Activated CD4-positive, alpha-beta T cell treated with anti-CD3 and anti-CD28 coated beads, Interleukin-2, amount 10 ng/mL, durations not matched to agents 24 days and 14 days (primary cell): ENCODE measurements at places on chromosomes 4 and X. TPM values are rescaled to one million over a fixed set of nuclear protein-coding genes. Genes with fewer than 3 reads are reported as not detected.

DNA sequence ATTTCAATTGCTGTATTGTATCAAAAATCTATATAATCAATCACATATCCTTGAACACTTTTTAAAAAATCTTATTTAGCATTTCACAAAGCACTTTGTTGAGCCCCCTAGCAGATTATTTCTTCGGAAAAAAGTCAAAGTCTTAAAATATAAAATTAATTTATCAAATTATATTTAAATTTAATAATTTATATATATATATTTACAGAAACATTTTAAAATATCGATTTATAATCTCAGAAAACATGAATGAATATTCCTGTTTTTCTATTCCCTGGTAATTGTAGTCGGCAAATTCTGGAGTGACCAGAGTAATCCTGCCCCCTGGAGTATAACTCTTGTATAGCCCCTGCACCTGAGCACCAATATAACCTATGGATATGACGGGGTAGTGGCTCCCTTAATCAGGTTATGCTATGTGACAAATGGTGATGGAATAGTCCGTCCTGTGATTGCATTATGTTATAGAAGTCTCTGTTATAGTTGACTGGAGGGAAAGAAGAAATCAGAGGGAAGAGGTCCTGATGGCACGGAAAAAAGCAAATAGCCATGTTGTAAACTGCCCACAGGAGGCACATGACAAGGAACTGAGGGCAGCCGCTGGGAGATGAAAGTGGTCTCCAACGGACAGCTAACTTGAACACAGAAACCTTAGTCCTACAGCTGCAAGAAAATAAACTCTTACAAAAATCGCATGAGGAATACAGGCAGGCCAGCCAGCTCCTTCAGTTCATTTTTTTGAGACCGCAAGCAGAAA is 1092.3 kb downstream of the ARAP2 start:
- no peaks in the 10 kb centered on the region for H3K4me1 ChIP-seq
- H3K27ac ChIP-seq = no peak overlapping the region
- H3K27me3 ChIP-seq = no peaks in the 10 kb centered on the region
- DNase-seq = no peak

- no peaks in the 10 kb centered on the region for H3K4me1 ChIP-seq
- H3K4me3 ChIP-seq = no peak overlapping the region
- peaks cover 7% of the 10 kb centered on the region for H3K36me3 ChIP-seq
- DNase-seq = no peak
Measured at GRCh38 chr4:107658400-107659336, 61.4 kb downstream of the PAPSS1 start.

DNA sequence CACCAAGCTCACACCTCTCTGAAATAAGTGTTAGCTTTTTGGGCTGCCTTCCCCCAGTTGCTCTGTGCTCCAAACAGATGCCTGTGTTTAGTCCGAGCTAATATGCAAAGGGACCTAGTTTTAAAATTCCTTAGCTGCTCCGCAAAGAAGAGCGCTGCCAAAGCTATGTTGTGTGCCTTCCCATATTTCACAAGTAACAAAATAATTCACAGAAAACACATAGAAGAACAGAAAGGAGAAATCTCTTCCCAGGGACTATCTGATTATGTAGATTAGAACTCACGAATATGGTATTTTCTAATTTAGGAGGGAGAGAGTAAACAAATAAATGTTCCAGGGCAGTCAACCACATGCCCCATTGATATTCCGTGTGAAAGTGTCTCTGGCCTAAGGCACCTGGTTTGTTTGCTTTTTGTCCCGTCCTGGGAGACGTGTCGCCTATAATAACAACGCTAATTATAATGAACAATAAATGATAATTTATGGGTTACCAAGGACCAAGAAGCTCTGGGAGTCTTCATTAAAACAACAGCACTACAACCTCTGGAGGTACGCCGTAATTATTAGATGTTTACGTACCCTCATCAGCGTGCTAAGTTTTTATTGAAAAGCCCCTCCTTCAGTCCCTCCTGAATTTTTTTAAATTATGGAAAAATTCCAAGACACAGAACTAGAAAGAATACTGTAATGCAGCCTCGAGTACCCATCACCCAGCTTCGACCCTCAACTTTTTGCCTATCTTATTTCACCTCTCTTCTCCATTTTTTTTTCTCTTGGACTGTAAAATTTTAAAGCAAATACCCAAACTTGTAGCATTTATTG is 1.2 kb upstream of the CCNG2 start:
- peaks cover 34% of the 10 kb centered on the region for H3K4me1 ChIP-seq
- peak overlapping the region; percentile 99 for H3K27ac ChIP-seq
- peak overlapping the region; percentile 100 for H3K4me3 ChIP-seq
- no peak for DNase-seq
- peaks cover 11% of the 10 kb centered on the region for H3K36me3 ChIP-seq

Gene MEPE
- not detected in 2 replicates for total RNA-seq

DNA sequence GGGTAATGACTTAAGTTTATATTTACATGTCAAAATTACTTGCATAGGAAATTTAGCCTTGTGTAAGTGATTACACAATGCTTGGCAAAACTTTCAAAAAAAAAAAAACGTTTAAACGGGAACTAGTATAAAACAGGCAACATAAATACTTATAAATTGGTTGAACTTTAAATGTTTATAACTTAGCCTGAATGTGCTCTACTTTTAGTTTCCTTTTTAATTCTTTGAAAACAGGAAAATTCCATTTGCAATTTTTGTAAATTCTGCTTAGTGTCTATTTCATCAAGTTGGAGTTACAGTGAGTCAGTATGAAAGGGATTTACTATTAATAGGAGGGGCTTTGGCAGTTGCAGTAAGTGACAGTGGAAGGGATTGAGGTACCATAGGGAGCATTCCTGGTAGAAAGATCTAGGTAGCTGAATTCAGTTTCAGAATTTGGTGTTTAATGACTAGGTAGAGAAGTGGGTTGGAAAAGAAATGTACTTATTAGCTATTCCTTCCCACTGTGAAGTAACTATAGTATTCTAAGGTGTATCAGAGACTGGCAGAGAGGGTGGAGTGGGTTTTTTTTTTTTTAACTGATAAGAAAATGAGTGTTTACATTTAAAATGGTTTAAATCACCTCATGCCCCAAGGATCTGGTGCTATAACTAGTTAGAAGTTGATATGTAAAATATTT is 2.8 kb downstream of the STAG2 start:
- peaks cover 22% of the 10 kb centered on the region for H3K4me1 ChIP-seq
- DNase-seq = no peak
- H3K4me3 ChIP-seq = peak overlapping the region; percentile 84
- peak overlapping the region; percentile 98 for H3K27ac ChIP-seq

- H3K4me1 ChIP-seq = peaks cover 4% of the 10 kb centered on the region
- H3K27ac ChIP-seq = no peak overlapping the region
- H3K27me3 ChIP-seq = no peaks in the 10 kb centered on the region
- no peak overlapping the region for H3K4me3 ChIP-seq
Measured at GRCh38 chrX:39988496-39988895, 109.3 kb downstream of the BCOR start.

Gene HOPX
- 86.3 and 88.5 TPM in 2 replicates for total RNA-seq

DNA sequence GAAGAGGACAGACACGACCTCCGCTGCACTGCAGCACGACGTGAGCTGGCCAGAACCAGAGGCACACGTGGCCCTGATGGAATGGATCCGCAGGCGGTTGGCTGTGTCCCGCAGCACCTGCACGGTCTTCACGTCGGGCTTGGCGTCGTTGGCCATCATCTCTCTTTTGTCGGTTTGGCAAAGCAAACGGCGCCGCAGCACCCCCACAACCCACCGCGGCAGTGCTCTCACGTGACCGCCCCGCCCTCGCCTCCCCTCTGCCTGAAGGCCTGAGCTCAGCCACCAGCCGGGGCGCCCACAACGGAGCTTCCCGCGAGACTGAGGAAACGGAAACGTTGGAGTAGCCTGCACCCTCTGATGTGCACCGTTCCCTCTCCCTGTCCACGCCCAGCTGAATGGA is at the start of gene TKTL2:
TSS of gene TKTL2 (minus strand) at position 179 of the 400 bp plus-strand sequence. CDS start at position 159, 20 bp downstream.
- no peaks in the 10 kb centered on the region for H3K36me3 ChIP-seq
- H3K27ac ChIP-seq = no peak within 1 kb of the TSS
- no peaks in the 10 kb centered on the region for H3K4me1 ChIP-seq

Gene RBMXL3
- total RNA-seq = not detected in 2 replicates

DNA sequence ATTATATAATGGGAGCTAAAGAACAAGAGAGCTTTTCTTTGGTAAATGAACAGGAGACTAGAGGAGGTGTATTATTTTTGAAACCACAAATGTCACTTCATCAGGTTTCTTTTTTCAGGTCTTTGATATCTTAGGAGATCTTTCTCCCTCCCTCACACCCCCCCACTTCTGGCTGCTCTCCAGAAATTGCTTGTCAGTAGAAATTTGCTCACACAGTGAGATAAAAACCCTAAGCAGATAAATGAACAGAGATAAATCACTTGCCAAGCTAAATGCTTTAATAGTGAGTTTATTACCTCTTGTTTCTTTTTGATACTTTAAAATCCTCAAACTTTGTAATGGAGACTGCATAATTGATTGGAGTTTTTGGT is 421.2 kb upstream of the TENM3 start:
- no peak overlapping the region for H3K4me3 ChIP-seq
- no peaks in the 10 kb centered on the region for H3K4me1 ChIP-seq

GRCh38 chr4:40990899-40991265 is 223.5 kb downstream of the APBB2 start:
- no peaks in the 10 kb centered on the region for H3K4me1 ChIP-seq
- H3K27ac ChIP-seq = no peak overlapping the region
- no peak overlapping the region for H3K4me3 ChIP-seq
- peaks cover 6% of the 10 kb centered on the region for H3K27me3 ChIP-seq

DNA sequence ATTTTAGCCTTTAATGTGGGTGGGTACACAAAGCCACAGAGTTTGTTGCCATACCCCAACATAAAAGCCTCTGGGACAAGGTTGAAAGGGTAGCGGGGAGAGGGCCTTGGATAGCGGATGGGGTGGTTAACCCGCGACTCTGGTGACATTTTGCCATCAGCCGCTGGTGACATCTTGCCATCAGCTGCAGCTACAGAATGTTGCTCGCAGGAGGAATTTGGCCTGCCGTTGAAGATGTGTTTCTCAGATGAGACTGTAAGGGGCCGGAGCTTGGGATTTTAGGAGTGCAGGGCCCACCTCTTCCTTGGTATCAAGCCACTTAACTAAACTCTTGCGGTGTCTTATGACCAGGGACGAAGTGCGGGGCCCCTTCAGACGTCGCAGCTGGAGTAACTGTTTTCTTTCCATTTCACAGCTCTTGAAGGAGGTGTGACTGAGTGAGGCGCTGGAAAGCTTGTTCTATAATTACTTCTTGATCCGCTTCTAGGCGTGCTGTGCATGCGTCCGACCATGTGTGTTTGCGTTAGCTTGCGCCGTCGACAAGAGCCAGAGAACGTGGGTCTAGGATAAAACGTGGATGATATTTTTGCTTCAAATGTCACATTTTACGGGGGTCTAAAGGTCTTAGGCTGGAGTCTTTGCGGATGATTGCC is 820 bp upstream of the RASL11B start:
- H3K4me3 ChIP-seq = peak overlapping the region; percentile 85
- H3K36me3 ChIP-seq = no peaks in the 10 kb centered on the region
- H3K27me3 ChIP-seq = peaks cover 42% of the 10 kb centered on the region

DNA sequence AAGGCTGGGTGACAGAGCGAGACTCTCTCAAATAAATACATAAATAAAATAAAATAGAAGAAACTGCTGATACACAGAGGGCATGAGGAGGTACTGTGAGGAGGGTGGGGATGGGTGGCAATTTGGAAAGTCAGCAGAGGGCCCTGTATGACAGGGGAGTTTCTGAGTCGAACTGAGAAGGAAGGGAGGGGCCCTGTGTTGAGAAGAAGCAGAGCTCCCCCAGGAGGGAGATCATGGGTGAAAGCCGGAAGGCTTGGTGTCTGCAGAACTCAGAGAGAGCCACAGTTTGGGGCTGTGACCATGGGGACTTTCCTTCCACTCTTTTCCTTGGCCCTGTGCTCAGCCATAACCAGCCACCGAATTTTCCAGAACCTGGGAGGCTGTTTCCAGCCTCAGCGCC is 24.8 kb upstream of the AFAP1 start:
- peak; percentile 78 for DNase-seq
- no peak overlapping the region for H3K4me3 ChIP-seq
- peaks cover 3% of the 10 kb centered on the region for H3K36me3 ChIP-seq
- peaks cover 66% of the 10 kb centered on the region for H3K4me1 ChIP-seq

Gene SSX4B
- not detected in 2 replicates for total RNA-seq

- no peaks in the 10 kb centered on the region for H3K4me1 ChIP-seq
- no peak overlapping the region for H3K27ac ChIP-seq
- DNase-seq = no peak
- H3K36me3 ChIP-seq = no peaks in the 10 kb centered on the region
- no peaks in the 10 kb centered on the region for H3K27me3 ChIP-seq
Measured at GRCh38 chrX:32894679-32895078, 316.7 kb downstream of the DMD start.

DNA sequence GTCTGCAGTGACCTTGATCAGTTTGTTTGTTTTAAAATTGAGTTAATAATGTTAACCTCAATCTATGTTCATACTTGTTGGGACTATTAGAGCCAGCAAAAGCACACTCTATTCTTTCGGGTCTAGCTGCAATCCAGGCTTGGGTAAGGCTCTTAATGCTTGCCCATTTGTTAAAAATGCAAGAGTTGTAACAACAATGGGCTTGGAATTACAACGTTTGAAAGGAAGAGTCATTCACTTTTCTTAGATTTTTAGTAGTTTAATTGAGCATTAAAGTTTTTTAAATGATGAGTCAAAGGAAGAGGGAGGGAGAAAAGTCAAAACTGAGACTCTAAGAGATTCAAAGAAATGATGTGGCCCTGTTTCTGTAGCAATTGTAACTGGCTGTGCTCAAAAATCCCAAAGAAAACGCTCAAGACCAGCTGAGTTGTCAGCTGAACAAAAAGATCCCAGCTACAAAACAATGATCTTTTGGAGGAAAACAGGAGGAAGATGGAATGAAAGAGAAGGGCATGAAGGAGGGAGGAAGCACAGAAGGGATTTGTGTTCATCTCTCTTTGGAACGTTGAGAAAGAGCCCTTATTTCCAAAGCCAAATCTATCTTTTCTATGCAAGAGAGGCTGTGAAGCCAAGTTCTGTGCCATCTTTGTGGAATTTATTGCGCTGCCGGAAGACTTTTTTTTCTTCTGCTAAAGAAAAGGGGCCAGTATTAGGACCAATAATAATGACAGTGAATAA is 5.5 kb downstream of the SCD5 start:
- no peaks in the 10 kb centered on the region for H3K36me3 ChIP-seq
- H3K27me3 ChIP-seq = peaks cover 48% of the 10 kb centered on the region
- no peak overlapping the region for H3K4me3 ChIP-seq
- no peak for DNase-seq
- H3K27ac ChIP-seq = no peak overlapping the region
- H3K4me1 ChIP-seq = peaks cover 3% of the 10 kb centered on the region

- no peak overlapping the region for H3K27ac ChIP-seq
- H3K27me3 ChIP-seq = no peaks in the 10 kb centered on the region
- no peaks in the 10 kb centered on the region for H3K4me1 ChIP-seq
- no peak for DNase-seq
- no peaks in the 10 kb centered on the region for H3K36me3 ChIP-seq
Measured at GRCh38 chr4:93092765-93093164, 735.8 kb upstream of the ATOH1 start.
